Effector memory CD4-positive, alpha-beta T cell (primary cell): ENCODE measurements at places on chromosomes 1 and 21.

GRCh38 chr1:167770127-167770526 is 48.3 kb downstream of the MPZL1 start:
- H3K36me3 ChIP-seq = no peaks in the 10 kb centered on the region
- no peaks in the 10 kb centered on the region for H3K4me1 ChIP-seq
- no peak overlapping the region for H3K4me3 ChIP-seq
- no peak for DNase-seq
- H3K27ac ChIP-seq = no peak overlapping the region

DNA sequence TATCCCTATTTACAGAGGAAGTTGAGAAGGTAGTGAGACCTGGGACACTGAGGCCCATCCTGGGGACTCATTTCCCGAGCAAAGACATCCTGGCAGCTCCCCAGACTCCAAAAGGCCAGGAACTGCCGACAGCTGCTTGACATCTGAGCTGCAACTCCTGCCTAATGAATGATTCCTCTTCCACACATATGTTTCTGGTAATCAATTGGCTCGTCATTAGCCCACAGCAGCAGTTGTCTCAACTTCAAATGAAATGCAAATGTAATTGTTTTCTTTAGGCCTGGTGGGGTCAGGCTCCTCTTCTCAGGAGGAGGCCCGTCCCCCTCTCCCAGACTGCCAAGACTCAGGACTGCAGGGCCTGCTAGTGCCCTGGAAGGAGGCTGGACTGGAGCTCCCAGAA is 61.8 kb upstream of the DISP3 start:
- H3K4me1 ChIP-seq = no peaks in the 10 kb centered on the region
- H3K4me3 ChIP-seq = no peak overlapping the region
- H3K27ac ChIP-seq = no peak overlapping the region
- DNase-seq = no peak

GRCh38 chr1:54405898-54406293 is 298 bp downstream of the SSBP3 start:
- no peak overlapping the region for H3K27ac ChIP-seq
- peaks cover 9% of the 10 kb centered on the region for H3K36me3 ChIP-seq
- peaks cover 41% of the 10 kb centered on the region for H3K4me1 ChIP-seq
- H3K27me3 ChIP-seq = no peaks in the 10 kb centered on the region
- peak overlapping the region; percentile 13 for H3K4me3 ChIP-seq
- no peak for DNase-seq

DNA sequence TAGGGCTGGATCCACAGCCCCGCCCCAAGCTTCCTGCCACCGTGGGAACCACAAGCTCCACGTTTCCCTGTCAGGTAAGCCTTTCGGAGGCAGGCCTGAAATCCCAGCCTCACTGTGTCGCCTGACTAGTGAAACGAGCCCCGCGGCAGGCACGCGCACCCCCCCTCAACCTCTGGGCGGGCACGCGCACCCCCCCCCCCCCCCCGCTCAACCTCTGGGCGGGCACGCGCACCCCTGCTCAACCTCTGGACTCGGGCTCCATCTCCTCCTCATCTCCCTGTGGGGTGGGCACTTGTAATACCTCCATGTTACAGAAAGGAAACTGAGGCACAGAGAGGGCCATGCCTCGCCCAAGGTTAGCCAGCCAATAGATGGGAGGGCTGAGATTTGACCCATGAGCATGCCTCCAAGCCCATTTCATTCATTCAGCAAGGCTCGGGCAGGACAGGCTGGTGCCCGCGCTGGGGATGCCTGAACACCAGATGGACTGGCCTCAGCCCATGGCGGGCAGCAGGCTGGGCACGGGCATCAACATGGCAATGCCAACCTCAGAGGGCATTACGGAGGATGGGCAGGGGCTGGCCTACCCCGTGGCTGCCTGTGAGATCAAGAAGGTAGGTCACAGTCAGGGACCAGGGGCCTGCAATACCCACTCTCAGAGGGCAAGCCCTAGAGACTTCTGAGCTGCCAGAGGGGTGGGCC is 4.7 kb downstream of the CFAP410 start:
- H3K4me1 ChIP-seq = no peaks in the 10 kb centered on the region
- peaks cover 20% of the 10 kb centered on the region for H3K36me3 ChIP-seq
- DNase-seq = no peak
- H3K27me3 ChIP-seq = no peaks in the 10 kb centered on the region

- H3K4me1 ChIP-seq = no peaks in the 10 kb centered on the region
- no peak for DNase-seq
- H3K36me3 ChIP-seq = no peaks in the 10 kb centered on the region
These were observed 20.1 kb upstream of the ZP4 start for GRCh38 chr1:237910834-237911233.

- no peak for DNase-seq
- H3K4me3 ChIP-seq = no peak overlapping the region
- no peaks in the 10 kb centered on the region for H3K27me3 ChIP-seq
- H3K4me1 ChIP-seq = no peaks in the 10 kb centered on the region
These were observed 58.5 kb upstream of the FGGY start for GRCh38 chr1:59238333-59238934.

DNA sequence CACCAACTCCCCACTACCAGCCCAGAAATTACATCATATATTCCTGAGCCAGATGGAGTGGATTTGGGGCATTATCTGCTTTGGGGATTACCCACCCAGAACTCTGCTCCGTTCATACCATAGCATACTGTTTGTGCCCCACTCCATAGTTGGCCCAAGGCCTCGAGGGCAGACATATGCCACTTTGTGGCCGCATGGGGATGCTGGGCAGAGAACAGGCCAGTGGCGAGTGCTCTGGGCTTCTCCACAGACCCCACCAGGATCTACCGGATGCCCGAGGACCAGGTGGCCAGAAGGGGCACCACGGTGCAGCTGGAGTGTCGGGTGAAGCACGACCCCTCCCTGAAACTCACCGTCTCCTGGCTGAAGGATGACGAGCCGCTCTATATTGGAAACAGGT is 68.0 kb upstream of the CNTN2 start:
- no peak for DNase-seq
- H3K27ac ChIP-seq = no peak overlapping the region
- H3K27me3 ChIP-seq = no peaks in the 10 kb centered on the region
- no peaks in the 10 kb centered on the region for H3K4me1 ChIP-seq
- no peak overlapping the region for H3K4me3 ChIP-seq

DNA sequence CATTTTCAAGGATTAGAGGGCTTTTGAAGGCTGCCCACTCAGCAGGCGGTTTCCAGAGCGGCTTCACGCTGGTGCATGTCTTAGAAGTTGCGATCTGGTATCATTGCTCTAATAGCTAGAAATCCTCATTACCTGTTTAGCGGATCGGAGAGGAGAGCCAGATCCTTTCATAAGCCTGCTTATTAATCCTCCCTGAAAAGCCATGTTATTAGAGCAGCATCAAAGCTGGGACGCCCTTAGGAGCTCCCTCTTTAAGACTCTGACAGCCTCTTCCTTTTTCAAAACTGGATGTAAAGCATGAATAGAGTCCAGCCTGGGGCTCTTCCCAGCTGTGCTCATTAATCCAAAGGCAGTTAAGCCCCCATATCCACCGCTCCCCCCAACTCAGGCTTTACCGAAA is 13.9 kb upstream of the CTSE start:
- H3K36me3 ChIP-seq = no peaks in the 10 kb centered on the region
- H3K4me1 ChIP-seq = no peaks in the 10 kb centered on the region
- H3K4me3 ChIP-seq = no peak overlapping the region

- H3K27ac ChIP-seq = no peak overlapping the region
- no peak overlapping the region for H3K4me3 ChIP-seq
- H3K4me1 ChIP-seq = no peaks in the 10 kb centered on the region
- no peak for DNase-seq
- no peaks in the 10 kb centered on the region for H3K27me3 ChIP-seq
These were observed 421.5 kb upstream of the USP24 start for GRCh38 chr1:55636696-55637095.

- H3K4me3 ChIP-seq = no peak overlapping the region
- H3K4me1 ChIP-seq = no peaks in the 10 kb centered on the region
- DNase-seq = no peak
- H3K27me3 ChIP-seq = no peaks in the 10 kb centered on the region
- no peaks in the 10 kb centered on the region for H3K36me3 ChIP-seq
These were observed 261.5 kb upstream of the VAMP3 start for GRCh38 chr1:7509598-7509997.

- no peak overlapping the region for H3K27ac ChIP-seq
- no peaks in the 10 kb centered on the region for H3K4me1 ChIP-seq
- H3K4me3 ChIP-seq = no peak overlapping the region
- H3K27me3 ChIP-seq = no peaks in the 10 kb centered on the region
- H3K36me3 ChIP-seq = no peaks in the 10 kb centered on the region
- no peak for DNase-seq
These were observed 299.5 kb downstream of the ST6GALNAC3 start for GRCh38 chr1:76374086-76374485.

DNA sequence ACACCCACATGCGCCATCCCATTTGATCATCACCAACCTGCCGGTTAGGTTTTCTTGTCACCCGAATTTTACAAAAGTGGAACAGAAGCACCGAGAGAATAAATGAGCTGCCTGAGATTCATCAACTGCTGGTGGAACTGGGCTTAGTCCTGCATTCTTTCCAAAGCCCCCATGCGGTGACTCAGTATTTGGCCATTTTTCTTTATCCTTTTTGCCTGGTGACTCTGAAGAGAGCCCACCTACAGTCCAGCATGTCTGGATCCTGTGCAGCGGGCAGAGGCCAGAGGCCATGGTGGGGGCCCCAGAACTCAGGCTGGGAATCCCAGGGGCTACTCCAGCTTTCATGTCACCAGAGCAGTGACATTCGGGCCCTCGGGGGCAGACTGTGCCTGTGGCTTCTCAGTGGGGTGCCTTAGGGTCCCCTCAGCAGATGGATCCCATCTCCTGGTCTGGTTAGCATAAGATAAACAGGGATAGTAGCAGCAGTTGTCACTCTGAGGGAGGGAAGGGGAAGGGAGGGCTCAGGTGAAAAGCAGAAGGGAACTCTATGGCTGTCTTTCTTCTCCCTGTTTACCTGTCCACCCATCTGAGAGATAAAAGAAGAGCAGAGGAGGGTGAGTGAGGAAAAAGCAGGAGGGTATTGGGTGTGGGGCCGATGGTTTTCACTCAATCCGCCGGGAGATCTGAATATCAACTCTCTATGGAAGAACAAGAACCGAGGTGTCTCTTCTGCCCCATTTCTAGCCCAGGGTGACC is 63.2 kb downstream of the KIF26B start:
- H3K4me1 ChIP-seq = no peaks in the 10 kb centered on the region
- H3K36me3 ChIP-seq = no peaks in the 10 kb centered on the region
- H3K27me3 ChIP-seq = no peaks in the 10 kb centered on the region
- H3K27ac ChIP-seq = no peak overlapping the region
- no peak overlapping the region for H3K4me3 ChIP-seq

DNA sequence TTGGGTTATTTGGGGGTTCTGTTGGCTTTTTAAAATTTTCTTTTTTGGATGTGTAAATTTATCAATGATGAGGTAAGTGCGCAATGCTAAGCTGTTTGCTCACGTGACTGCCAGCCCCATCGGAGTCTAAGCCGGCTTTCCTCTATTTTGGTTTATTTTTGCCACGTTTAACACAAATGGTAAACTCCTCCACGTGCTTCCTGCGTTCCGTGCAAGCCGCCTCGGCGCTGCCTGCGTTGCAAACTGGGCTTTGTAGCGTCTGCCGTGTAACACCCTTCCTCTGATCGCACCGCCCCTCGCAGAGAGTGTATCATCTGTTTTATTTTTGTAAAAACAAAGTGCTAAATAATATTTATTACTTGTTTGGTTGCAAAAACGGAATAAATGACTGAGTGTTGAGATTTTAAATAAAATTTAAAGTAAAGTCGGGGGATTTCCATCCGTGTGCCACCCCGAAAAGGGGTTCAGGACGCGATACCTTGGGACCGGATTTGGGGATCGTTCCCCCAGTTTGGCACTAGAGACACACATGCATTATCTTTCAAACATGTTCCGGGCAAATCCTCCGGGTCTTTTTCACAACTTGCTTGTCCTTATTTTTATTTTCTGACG is 3.1 kb downstream of the OLIG2 start:
- H3K27ac ChIP-seq = no peak overlapping the region
- H3K4me1 ChIP-seq = peaks cover 53% of the 10 kb centered on the region
- peaks cover 54% of the 10 kb centered on the region for H3K27me3 ChIP-seq
- no peak for DNase-seq
- H3K4me3 ChIP-seq = peak overlapping the region; percentile 35

DNA sequence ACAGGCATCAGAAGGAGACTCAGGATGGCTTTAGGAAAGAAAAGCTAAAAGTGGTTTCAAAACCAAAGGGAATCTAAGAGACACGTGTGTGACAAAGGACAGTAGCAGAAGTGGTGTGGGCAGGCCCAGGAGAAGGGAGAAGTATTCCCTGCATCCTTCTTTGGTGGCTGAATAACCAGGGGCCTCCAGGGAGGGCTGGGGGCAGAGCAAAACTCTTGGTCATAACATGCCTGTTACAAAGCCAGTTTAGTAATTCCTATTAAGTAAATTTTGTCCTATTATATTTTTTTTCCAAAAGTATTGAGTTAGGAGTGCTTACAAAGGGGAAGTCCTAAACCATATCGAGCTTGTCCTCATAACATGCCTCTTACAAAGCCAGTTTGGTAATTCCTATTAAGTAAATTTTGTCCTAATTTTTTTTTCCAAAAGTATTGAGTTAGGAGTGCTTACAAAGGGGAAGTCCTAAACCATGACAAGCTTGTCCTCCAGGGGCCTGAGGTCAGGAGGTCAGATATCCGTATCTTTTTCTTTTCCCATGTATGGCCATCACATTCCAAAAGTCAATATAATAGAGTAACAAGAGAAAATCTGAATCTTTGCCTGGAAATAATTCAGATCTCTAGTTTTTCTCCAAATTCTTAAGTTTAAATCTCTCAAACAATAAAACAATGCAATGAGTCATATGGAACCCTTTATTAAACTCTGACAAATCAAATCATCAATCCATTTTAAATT is 509.2 kb downstream of the LTN1 start:
- H3K27me3 ChIP-seq = no peaks in the 10 kb centered on the region
- H3K27ac ChIP-seq = no peak overlapping the region
- no peaks in the 10 kb centered on the region for H3K36me3 ChIP-seq
- DNase-seq = no peak

GRCh38 chr1:35668506-35668905 is 27.2 kb upstream of the PSMB2 start:
- no peak overlapping the region for H3K4me3 ChIP-seq
- no peaks in the 10 kb centered on the region for H3K27me3 ChIP-seq
- H3K36me3 ChIP-seq = no peaks in the 10 kb centered on the region
- no peak for DNase-seq
- no peak overlapping the region for H3K27ac ChIP-seq

DNA sequence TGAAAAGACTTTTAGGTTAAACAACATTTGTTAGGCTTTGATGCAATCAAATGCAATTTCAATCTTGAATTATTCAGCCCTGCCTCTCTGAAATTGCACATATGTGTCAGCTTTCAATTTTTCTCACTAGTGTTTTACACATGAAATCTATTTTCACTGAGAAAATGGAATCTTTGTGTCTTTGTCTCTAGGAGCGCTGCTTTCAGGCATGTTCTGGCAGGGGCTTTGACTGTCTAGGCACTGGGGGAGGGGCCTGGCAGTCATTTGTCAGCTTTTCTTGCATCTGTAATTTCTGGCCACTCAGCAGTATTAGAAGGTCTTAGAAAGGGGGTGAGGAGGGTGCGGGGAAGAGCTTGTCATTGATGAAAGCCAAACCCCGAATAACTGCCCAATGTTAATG is 264.4 kb downstream of the PTPRC start:
- no peaks in the 10 kb centered on the region for H3K36me3 ChIP-seq
- H3K4me3 ChIP-seq = no peak overlapping the region
- no peaks in the 10 kb centered on the region for H3K4me1 ChIP-seq
- no peak overlapping the region for H3K27ac ChIP-seq
- H3K27me3 ChIP-seq = no peaks in the 10 kb centered on the region
- DNase-seq = no peak
